Stimulated activated CD4-positive, alpha-beta T cell treated with anti-CD3 and anti-CD28 coated beads, Interleukin-4, amount 100 ng/mL, for 4 hours (primary cell): ENCODE measurements at places on chromosomes 4 and X.
A peak's percentile ranks its signal among the peaks of the same experiment; 100 is the strongest.

GRCh38 chr4:151895671-151896070 is 134.9 kb upstream of the GATB start:
- DNase-seq, result no peak

DNA sequence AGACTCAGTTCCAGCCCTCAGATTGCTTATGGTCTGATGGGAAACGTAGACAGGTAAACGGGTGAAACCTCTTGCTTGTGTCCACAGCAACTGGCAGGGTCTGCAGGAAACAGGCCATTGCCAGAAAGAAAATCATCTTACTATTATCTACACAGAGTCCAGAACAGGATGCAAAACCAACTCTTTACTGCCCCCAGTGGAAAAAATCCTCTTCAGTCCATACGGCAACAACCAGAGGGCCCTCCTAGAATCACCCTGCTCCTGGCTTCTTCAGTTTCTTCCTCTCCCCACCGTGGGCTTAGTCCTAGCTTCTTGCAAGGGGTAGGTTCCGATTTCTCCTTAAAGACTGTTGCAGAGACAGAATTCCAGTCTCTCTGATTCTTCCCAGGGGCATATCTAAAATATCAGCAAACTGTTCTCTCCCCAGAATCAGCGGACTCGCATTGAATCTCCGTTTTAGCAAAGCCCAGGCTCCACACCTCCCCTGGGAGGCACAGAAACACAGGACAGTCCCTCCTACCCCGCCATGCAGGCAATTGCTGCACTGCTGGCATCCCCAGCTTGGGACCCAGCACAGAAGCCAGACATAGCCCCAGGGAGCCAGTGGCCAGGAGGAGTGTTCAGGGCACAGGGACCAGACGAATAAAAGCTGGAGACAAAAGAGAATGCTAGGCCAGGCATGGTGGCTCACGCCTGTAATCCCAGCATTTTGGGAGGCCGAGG is 41.0 kb upstream of the SH3RF1 start:
- no peak for DNase-seq

DNA sequence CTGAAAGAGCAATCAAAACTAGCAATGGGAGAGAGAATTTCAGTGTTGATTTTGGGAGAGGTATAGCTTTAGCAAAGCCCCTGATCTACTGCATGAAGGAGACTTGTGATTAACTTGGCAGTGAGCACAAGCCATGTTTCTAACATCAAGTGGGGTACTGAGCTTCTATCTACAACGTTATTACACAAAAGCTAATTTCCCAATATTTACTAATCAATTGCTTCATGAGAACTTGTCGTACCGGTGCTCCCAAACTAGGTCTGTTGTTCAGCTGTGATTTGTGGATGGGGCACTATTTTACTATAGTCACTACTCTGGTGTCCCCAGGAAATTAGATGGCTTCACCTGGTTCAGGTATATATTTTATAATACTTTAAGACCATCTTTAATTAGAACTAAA is 16.2 kb downstream of the ANK2 start:
- DNase-seq, result no peak

GRCh38 chrX:10981506-10981905 is 129.6 kb upstream of the HCCS start:
- no peak for DNase-seq

DNA sequence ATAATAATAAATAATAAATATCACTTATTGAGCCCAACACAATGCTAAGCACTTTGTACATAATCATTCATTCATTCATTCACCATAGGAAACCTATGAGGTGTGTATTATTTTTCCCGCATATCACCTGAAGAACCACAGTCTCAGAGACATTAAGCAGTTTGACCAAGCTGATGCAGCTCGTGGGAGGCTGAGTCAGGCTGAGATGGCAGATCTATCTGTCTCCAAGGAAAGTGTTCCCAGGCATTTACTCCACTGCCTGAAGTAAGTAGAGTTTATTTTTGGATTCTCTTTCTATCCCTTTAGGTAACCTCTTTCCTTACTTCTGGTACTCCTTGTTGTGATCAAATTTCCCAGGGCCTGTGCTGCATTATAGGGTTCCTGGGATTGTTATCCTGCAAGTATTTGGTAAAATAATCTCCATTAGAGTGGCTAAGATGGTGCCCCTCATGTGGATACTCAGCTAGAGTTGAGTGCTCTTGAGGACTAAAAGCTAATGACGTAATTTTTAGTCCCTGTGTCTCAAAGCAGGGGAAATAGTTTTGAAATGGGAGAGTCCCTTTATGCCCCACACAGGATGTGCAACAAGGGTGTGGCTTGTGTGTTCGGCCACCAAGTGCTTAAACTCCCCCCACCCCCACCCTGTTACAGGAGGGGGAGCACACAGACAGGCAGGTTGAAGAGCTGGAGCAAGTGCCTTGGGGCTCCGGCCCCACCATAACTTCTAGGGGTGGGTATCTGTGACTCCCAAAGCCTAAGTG is 467.0 kb downstream of the STIM2 start:
- DNase-seq, result no peak

DNA sequence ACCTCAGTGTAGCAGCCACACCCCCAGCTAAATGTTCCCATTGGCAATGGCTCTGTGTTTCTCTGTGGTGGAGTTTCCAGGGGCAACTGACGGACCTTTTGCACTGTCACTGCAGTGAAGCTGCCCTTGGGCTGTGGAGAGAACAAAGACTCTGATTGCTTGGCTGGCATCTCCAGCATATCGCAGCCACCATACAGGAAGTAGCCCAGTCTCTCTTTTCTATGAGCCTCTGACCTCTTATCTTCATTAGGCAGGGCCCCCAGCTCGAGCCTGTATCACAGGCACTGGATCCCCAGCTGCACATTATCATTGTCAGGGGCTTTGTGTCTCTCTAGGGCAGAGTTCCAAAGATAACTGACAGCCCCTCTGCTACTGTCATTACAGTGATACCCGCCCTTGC is 483.5 kb downstream of the ARAP2 start:
- DNase-seq, result no peak

GRCh38 chr4:124429746-124430250 is 282.7 kb downstream of the ANKRD50 start:
- no peak for DNase-seq

GRCh38 chr4:97073194-97073593 is 1070.1 kb downstream of the STPG2 start:
- no peak for DNase-seq

- DNase-seq, result no peak
These were observed 551.5 kb upstream of the ZFP42 start for GRCh38 chr4:187444061-187444460.

- DNase-seq, result no peak
These were observed 346.8 kb upstream of the KLF3 start for GRCh38 chr4:38317041-38317674.

GRCh38 chrX:107542500-107542899 is 85.8 kb upstream of the PRPS1 start:
- DNase-seq, result no peak

DNA sequence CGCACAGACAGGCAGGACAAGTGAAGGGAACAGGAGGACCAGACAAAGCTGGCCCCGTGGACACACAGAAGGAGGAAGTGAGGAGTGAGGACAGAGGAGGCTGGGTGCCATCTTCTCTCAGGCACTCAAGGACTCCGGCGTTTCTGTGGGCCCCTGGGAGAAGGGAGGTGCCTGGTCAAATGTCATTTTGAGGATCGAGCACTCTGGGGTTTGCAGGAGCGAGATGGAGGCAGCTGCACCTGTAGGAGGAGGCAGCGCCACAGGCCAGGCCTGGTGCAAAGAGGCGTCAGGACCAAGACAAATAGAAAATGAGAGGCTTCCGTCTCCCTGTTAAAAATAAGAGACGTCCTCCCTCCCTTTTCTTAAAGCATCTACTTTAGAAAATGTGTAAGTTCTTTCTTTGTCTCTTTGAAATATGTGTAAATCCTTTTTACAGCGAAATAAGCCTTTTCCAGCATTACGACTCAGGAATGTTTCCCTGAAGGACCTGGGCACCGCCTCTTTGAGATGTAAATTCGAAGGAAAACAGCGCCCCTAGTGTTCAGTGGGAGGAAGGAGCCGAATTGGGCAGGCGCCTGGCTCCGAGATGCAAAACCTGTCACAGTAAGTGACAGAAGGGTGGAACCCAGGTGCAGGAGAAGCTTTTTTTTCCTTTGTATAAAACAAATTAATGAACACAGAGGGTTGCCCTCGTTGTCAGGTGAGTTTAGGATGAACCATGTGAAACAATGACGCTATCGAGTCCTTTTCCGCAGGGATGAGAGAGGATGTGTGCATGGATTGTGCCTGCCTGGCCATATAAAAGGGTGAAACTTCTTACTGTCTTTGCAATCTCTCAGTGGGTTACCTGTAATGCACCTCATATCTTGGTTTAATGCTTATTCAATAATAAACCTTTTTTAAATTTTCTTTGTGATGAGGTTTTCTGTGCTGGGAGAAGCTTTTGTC is 1.4 kb upstream of the C4orf50 start:
- DNase-seq, result no peak

DNA sequence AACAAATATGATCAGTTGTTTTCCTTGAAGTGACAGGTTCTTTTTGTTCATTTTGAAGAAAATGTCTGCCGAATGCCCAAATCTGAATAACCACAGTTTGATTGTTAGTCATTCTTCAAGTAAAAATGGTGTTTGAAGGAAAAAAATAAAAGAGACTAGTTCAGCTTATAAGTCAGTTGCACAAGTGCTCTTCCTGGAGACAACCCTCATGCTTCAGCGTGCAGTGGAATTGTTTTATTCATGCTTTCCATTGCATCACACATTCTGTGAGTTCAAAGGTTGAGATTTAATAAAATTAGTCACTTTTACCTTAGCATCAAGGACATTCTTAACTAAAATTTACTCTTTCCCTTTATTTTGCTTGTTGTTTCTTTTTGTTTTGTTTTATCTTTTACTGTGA is 404.9 kb downstream of the ZNF674 start:
- DNase-seq, result no peak

- no peak for DNase-seq
These were observed 247.9 kb downstream of the ADAM29 start for GRCh38 chr4:175166020-175166419.

DNA sequence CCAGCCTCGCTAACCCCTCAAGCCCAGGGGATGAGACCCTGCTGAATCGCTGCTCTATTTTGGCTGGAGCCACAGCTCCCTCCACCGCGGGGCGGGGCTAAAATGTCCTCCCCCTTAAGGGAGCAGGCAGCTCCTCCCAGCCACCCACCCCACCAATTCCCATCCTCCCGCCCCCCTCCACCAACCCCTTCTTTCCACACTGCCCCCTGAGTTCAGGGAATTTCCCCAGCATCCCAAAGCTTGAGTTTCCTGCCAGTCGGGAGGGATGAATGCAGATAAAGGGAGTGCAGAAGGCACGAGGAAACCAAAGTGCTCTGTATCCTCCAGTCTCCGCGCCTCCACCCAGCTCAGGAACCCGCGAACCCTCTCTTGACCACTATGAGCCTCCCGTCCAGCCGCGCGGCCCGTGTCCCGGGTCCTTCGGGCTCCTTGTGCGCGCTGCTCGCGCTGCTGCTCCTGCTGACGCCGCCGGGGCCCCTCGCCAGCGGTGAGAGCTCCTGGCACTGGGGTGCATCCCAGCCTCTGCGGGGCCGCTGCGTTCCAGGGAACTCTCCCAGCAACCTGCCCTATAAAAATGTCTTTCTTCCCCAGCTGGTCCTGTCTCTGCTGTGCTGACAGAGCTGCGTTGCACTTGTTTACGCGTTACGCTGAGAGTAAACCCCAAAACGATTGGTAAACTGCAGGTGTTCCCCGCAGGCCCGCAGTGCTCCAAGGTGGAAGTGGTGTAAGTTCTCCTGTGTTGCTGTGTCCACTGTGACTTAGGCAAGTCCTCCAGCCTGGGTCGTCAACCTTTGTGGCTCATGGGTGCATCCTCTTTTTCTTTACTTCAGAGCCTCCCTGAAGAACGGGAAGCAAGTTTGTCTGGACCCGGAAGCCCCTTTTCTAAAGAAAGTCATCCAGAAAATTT is at the start of gene CXCL6:
TSS of gene CXCL6 (plus strand) at position 306 of the 907 bp plus-strand sequence. CDS start at position 379, 73 bp downstream.
- DNase-seq, result no peak

DNA sequence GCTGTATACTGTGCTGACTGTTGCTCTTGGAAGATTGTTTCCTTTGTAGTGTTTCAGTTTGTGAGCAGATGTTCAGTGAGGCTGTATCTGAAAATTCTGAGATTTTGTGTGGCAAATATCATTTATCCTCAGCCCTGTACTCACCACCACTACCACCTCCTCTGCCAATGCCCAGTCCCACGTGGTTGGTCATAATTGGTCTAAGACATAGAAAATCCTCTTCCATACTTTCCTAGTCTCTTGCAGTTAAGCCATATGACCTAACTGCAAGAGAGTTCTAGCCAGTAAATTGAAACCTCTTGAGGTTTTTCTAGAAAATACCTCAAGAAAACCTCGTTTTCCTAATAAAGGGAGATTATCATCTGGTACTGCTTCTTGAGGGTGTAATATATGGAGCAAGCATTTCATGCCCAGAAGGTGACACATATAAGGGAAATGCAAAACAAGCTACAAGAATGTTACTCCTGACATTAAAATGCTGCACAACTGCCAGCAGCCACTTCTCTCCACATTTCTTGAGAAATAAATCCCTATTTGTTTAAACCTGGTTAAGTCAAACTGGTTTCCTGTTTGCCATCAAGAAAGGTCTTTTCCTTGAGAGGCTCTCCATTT is 32.8 kb downstream of the ABCE1 start:
- no peak for DNase-seq

- DNase-seq, result no peak
These were observed 31.4 kb upstream of the SLC25A31 start for GRCh38 chr4:127698789-127699200.

DNA sequence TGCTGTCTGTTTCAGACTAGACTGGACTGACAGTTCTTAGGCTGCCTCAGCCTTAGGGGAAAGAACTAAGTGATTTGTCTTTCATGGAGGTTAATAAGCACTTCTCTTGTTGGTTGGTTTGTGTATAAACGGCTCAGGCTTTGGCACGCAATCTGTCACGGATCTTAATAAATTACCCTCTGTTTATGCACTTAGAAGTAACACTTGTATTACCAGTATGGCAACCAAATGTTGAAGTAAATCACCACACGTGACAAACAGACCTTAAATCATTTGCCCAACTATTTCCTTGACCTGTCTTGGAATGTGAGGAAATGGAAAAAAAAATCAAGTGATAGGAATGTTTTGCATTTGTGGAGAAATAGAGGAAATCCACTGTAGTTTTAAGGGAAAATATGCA is 69.9 kb downstream of the TEX13A start:
- no peak for DNase-seq

- DNase-seq, result no peak
These were observed 48.0 kb downstream of the USP46 start for GRCh38 chr4:52611030-52611555.

- DNase-seq, result no peak
These were observed 239.7 kb upstream of the UGT8 start for GRCh38 chr4:114358901-114359300.

GRCh38 chr4:183471946-183472708 is 27.7 kb downstream of the CDKN2AIP start:
- peak; percentile 83 for DNase-seq

GRCh38 chr4:10981096-10981495 is 296.5 kb upstream of the CLNK start:
- DNase-seq, result no peak

DNA sequence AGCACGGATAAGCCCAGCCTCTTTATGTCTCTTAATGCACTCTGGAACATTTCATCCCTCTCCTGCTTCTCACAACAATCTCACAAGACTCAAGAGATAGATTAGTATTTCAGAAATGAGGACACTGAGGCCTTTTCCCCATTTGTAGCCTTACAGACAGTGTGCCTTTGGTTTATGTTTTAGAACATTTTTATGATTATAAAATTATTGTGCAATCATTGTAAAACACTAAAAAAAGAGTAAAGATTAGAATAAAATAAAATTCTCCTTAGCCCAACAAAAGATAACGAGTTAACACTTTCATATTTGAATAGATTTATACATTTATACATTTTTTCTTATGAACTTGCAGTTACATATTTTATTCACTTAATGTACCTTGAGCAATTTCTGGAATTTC is 748.7 kb downstream of the TRIML1 start:
- DNase-seq, result no peak
